ENCODE measurements at places on chromosomes 4 and X.

DNA sequence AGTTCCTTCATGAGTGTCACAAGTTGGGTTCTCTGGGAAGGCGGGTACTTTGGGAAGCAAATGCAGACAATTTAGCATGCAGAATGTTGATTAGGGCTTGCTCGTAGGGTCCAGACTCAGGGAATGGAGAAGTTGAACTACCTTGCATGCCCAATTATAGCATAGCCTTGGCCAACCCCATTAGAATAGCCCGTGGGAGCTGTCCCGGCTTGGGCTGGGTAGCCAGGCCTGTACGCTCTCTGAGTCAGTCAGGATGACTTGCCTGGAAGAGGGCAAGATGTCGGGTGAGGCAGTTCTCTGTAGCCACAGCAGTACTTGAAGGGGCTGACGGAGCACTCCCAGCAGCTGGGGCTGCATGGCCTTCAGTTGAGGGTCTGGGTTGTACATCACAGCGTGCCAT lies 19.5 kb downstream of the KIAA0232 start:
- DNase-seq: no peak

DNA sequence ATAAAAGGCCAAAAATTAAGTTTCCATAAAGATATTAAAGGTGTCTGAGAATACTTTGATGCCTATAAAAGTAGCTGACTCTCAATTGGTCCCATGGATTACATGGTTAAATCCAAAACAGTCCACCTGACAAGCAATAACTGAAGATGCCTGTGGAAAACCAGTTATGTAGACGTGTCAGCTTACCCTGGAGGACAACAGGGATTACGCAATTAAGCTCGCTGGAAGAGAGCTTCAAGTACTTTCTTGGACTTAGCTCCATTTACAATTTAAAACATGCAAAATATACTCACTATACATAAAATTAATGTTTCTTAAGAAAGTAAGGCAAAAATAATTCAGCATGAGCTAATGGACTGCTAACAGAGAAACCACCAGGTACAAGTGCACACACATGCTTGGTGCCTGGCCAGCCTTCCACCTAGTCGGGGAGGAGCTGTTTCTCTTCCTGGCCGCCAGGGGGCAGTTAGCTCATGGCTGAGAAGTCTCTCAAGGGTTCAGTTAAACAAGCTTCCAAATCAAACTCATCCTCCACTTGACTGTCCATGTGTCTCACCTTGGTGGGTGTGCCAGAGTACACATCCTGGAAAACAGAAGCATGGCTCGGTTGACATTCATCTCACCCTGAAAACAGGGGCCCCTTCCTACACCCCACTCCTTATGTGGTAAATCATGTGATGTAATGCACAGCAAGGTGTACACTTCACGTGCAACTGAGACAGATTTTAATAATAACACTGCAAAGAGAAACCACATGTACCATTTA lies 9.2 kb upstream of the FAM53A start:
- DNase-seq: peak; percentile 68

- no peak for DNase-seq
Observed at GRCh38 chrX:37753384-37753783, 26.5 kb upstream of the CYBB start.

GRCh38 chr4:3857269-3857926 lies 91.2 kb downstream of the ADRA2C start:
- DNase-seq: no peak

- no peak for DNase-seq
Observed at GRCh38 chr4:39341075-39341725, 25.0 kb downstream of the RFC1 start.

- DNase-seq: peak; percentile 31
Observed at GRCh38 chr4:169030562-169030982, 20.5 kb upstream of the CBR4 start.

- peak; percentile 94 for DNase-seq
Observed at GRCh38 chr4:54513204-54513603, 144.6 kb upstream of the KIT start.

GRCh38 chr4:78621395-78621794 lies 69.8 kb downstream of the ANXA3 start:
- DNase-seq: no peak

GRCh38 chr4:108107729-108108382 lies 60.9 kb downstream of the LEF1 start:
- DNase-seq: no peak

- no peak for DNase-seq
Observed at GRCh38 chr4:912548-913279, 19.4 kb downstream of the GAK start.

- DNase-seq: no peak
Observed at GRCh38 chr4:141567326-141567915, 69.0 kb upstream of the IL15 start.

DNA sequence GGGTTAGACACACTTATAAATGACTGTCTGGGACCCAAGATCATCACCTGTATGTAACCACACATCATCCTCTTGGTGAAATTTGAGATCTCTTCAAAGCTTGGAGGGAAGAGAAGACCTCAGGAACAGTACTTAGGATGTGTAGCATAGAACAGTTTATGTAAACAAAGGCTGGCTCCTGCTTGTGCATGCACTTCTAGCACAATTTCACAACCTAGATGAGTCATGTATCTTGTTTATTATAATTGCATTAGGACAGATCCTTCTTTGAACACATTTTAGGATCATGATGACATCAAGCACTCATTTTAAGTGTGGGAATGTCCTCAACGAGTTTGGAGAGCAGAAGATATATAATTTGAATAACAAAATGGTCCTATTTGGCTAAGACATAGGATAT lies 26.3 kb upstream of the ZMAT1 start:
- peak; percentile 0 for DNase-seq

DNA sequence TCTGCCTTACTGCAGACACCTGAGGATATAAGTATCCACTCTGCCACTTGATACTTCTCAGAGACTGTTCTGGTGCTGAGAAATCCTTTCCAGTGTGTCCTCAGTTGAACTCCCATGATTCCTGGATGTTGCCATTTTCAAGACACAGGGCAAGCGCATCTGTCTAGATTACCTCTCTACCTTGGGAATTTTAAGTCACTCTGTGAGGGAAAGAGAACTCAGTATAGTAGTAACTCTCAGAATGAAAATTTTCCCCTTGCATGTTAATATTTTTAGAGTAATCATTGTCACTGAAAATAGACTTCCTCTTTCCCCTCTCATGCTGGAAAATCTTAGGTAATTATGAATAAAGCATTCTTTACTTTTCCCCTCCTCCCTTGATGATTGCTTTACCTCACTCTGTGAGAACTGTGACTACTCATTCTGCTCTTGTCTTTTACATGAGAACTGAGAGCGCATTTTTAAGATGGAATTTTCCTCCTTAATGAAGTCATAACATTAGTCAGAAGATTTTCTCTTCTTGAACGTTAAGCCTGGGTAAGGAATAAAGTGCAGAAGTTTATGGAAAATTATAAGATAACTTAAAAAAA lies 45.0 kb downstream of the TET2 start:
- DNase-seq: peak; percentile 67

DNA sequence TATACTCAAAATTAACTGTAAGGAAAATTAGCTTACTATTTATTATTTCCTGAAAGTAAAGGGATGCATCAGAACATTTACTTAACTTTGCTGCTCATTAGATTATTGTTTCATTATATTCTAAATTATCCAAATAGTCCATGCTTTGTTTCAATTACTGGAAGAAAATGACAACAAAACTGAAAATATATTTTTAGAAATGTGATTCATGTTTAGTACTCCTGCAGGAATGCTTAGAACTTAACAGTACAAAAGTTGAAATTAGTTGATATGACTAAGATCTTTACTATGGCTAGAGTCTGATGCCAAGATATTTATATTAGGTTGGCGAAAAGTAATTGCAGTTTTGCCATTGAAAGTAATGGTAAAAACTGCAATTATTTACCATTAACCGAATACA lies 660.5 kb upstream of the PABPC4L start:
- peak; percentile 38 for DNase-seq

DNA sequence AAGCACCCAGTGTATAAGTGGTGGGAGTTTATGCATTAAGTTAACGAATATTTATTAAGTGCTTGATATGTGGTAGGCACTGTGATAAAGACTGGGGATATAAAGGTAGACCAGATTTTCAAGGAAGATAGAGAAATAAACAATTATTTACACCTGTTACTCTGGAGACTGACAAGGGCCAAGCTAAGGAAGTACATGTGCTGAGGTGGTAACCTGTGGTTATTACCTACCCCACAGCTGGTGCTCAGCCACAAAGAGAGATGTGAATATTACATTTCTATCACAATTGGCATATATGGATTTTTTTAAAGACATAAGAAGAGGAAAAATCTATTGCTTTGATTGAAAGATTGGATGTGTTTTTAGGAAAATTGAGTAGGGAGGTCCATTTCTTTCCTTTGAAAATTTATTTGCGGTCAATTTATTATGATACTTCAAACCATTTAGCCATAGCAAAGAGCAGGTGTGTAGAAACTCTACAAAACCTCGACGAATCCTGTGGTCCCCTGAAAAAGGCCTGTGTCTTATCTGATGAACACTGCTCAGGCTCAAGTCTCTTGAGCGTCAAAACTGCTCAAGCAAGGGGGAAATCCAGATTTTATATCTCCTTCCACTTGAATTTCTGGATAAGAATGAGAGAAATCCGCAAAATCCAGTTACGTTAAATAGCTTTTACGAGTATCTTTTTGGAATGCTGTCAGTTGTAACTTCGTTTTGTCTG lies 217.7 kb upstream of the HAND2 start:
- no peak for DNase-seq

DNA sequence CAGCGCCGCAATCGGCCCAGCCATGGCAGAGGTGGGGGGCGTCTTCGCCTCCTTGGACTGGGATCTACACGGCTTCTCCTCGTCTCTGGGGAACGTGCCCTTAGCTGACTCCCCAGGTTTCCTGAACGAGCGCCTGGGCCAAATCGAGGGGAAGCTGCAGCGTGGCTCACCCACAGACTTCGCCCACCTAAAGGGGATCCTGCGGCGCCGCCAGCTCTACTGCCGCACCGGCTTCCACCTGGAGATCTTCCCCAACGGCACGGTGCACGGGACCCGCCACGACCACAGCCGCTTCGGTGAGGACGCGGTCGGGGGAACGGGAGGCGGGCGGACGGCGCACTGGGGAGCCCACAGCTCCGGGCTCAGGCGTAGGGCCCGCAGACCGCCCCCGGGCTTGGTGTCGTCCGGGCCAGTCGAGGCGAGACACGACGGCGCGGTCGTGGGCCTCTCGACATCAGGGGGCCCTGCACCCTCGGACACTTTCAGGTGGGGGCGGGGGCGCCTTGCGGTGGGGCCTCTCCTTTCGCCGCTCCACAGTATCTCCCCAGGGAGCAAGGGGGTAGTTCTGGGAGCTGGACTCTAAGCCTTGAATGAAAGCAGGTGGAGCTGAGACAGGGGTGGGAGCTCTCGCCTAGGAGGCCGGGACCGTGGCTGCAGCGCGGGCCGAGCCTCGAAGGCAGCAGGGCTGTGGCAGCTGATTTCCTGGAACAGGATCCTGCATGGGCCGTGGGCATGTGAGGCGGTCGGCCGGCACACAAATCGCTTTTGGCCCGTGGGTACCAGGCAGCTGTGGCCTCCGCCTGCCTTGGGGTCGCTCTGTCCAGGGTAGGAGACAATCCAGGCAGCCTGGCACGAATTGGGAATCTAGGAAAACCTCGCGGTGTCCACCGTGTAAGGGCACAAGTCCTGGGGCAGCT lies 722 bp downstream of the FGF16 start:
- DNase-seq: no peak

DNA sequence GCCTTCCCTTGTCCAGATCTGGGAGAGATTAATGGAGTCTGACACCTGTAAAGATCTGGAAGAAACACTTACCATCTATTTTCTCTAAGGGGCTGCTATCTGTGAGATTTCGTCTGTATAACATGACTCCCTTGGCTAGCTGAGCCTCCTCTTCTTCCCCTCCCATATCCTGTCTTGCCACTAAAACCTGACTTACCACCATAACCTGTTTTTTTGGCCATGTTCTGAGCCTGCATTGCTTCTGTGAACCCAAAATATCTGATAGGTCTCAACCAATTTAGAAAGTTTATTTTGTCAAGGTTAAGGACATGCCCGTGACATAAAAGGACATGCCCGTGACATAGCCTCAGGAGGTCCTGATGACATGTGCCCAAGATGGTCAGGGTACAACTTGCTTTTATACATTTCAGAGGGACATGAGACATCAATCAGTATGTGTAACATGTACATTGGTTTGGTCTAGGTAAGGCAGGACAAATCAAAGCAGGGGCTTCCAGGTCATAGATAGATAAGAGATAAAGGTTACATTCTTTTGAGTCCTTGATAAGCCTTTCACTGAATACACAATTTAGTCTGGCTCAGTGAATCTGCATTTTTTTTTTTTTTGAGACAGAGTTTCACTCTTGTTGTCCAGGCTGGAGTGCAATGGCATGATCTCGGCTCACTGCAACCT lies 11.4 kb downstream of the MGST2 start:
- DNase-seq: no peak

DNA sequence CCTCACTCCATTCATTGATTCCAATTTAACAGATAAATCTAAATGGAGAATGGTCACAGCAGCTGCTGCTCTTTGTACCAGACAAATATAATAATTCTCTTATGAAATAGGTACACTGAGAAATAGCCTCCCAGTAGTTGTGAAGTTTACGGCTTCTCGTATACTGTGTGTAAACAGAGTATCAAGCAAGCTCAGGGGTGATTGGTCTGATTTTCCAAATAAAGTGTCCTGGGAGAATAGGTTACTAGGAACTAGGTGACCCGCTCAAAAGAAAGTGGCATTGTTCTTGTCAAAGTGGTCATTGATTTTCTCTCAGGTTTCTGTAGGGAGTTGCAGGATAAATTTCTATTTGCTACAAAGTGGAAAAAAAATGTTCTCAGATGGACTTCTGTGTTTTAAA lies 838.2 kb downstream of the RAPGEF2 start:
- DNase-seq: no peak

DNA sequence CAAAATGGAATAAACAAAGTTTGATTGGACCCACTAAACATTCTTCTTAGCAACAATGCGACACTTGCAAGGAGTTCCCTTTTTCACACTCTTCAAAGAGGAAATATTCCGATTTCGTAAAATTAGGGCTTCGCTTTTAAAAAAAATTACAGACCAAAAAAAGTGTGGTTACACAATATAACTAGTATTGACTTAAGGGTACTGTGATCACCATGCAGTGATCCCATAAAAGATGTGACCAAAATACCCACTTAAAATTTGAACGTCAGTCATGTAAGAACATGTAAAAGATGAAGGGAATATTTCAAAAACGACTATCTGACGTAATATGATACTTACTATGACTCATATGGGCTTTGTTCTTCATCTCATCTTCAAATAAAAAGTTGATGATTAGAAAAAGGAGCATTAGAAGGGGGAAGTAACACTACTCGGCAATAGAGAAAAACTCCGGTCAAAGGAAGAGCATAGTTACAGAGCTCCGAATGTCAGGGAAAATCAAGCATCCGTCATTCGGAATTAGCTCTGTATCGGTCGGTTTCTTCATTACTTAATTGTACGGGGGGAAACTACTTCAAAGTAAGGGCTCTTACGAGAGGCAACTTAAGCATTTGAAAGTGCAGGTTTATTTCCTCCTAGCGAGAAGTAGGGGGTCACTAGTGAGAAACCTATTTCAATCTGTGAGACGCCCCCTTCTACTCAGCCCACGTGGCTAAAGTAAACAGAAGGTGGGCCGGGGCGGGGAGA lies 1.3 kb upstream of the TET2 start:
- DNase-seq: no peak

GRCh38 chrX:63350465-63350877 lies 661 bp downstream of the SPIN4 start:
- peak; percentile 14 for DNase-seq

All from fibroblast of skin of right biceps (primary cell).